ENCODE measurements at places on chromosomes 16 and 17.

DNA sequence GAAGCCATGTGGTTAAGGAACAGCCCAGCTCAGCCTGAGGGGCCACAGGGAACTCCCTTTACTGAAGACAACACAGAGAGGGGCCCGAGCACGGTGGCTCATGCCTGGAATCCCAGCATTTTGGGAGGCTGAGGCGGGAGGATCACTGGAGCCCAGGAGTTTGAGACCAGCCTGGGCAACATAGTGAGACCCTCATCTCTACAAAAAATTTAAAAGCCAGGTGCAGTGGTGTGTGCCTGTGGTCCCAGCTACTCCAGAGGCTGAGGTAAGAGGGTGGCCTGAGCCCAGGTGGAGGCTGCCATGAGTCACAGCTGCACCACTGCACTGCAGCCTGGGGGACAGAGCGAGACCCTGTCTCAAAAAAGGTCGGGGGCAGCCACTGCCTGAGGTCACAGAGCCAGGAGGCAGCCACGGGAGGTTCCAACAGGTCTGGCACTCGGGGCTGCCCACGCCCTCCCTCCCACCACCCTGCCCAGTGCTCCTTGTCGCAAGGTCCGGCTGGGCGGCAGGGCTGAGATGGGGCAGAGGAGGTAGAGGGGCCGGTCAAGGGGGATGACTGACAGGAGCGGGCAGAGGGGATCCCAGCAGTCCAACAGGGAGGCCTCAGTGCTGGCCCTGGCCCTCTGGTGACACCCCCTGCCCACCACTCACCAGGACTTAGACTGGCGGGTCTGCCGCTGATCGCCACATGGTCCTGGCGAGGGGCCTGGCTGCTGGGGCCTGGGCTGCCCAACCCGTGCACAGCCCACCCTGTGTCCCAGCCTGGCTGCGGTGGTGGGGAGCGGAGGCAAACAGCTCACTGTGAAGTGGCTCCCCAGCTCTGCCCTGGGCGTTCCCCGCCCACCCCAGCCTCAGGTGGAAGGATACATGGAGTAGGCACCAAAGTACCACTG is 3.4 kb downstream of the CYBA start:
- no peak for DNase-seq

DNA sequence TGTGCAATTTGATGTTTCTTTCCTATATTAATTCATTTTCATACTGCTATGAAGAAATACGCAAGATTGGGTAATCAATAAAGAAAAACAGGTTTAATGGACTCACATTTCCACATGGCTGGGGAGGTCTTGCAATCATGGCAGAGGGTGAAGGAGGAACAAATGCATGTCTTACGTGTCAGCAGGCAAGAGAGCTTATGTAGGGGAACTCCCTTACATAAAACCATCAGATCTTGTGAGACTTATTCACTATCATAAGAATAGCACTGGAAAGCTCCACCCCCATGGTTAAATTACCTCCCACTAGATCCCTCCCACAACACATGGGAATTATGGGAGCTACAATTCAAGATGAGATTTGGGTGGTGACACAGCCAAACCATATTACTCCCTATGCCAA is 418.9 kb upstream of the MAF start:
- DNase-seq = no peak

GRCh38 chr17:69528035-69528434 is 113.5 kb downstream of the MAP2K6 start:
- DNase-seq = no peak

- no peak for DNase-seq
Measured at GRCh38 chr17:3804503-3804931, 3.5 kb upstream of the ITGAE start.

GRCh38 chr17:35847633-35848373 is 20.9 kb downstream of the HEATR9 start:
- DNase-seq = no peak

DNA sequence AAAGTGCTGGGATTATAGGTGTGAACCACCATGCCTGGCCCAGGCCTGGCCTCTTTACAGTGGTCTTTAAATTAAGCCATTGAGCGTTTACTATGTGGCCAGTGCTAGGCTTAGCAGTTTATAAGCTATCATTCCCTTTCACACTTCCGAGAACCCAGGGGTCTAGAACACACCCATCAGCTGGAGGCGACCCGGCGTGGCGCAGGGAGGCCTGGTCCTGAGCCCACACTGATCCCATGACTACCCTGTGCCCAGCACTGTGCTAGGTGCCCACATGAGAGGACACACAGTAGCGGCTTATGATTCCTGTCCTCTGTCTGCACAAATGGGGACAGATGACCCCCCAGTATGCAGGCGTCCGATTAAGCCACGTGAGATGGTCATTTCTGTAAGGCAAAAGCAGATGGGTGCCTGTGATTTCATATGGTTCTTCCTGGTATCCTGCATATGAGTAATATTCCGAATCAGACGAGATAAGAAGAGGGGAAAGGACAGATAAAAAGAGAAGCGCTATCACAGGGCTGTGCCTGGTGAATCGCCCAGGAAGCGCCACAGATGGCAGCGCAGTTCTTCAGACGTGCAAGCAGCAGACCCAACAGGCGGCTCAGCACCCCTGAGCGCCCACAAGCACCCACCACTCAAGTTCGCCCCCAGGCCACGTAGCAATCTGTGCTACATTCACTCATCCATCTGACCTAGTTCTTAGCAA is 5.3 kb downstream of the OSGIN1 start:
- no peak for DNase-seq

GRCh38 chr17:52233176-52233575 is 74.7 kb upstream of the CA10 start:
- no peak for DNase-seq

- no peak for DNase-seq
Measured at GRCh38 chr16:70680495-70681381, 5.1 kb downstream of the MTSS2 start.

GRCh38 chr17:76102944-76103273 is 678 bp downstream of the EXOC7 start:
- no peak for DNase-seq

GRCh38 chr16:55149622-55150021 is 174.4 kb upstream of the IRX6 start:
- no peak for DNase-seq

DNA sequence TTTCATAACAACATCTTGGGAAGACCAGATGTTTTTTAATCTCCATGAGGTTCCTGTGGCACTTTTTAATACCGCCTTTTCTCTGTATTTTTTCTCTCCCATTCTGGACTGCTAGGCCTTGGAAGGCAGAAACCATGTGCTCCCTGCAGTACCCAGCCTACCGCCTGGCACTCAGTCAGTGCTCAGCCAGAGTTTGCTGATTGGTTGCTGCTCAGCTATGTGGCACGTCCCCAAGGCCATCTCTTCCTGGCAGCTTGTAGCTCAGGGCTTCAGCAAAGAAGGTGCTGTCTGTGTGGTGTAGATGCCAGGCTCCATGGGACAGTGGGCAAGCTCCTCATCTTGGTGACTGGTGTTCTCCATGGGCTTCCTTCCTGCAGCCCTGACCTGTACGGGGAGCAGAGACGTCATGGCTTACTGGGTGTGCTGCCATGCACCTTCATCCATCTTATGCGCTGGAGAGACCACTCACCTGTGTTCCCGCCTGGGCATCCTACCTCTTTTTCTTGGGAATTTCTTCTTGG is 86.7 kb downstream of the CLEC16A start:
- no peak for DNase-seq

GRCh38 chr17:65085951-65086350 is 29.4 kb upstream of the GNA13 start:
- no peak for DNase-seq

DNA sequence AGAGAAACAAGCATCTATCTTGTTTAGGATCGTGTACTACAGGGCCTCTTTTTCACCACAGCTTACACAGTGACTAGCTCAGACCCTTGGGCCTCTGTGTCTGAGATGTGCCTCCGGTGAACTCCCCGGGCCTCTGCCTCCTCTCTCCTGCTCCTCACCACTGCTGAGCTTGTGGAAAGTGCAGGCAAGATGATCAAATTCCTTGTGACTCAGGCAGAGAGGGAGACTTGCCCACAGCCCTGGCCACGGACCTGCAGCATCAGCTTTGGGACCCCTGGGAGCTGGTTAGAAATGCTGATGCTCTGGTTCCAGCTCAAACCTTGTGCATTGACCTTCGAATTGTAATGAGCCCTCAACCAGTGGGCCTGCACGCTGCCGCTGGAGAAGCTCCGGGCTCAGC is 79.8 kb downstream of the ZDHHC7 start:
- DNase-seq = no peak

- DNase-seq = no peak
Measured at GRCh38 chr16:9911231-9911630, 271.0 kb downstream of the GRIN2A start.

DNA sequence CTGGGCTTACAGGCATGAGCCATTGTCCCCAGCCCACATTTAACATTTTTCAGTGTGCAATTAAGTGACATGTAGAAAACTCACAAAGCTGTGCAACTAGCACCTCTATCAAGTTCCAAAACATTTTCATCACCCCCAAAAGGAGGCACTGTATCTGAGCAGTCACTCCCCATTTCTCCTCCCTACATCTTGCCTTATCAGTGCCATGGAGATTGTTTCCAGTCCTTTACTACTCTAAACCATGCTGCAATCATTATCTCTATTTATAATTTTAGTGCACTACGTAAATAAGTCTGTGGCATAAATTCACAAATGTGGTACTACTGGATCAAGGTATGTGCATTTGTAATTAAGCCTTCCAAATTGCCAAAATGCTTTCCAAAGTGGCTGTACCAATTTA is 7.6 kb downstream of the MRPS23 start:
- no peak for DNase-seq

- peak; percentile 74 for DNase-seq
Measured at GRCh38 chr16:52251495-52251894, 295.4 kb downstream of the TOX3 start.

DNA sequence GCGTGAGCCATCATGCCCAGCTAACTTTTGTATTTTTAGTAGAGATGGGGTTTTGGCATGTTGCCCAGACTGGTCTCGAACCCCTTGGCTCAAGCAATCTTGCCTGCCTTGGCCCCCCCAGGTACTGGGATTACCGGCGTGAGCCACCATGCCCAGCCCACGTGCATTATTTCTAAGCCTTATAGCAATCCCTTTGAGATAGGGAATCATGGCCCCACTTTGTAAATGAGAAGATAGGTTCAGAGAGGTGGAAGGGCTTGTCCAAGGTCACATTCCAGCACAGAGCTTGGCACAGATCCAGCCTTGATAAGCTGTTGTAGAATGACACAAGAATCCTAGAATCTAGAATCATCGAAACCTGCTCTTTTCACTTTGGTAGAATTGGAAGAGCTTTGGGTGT is 4.2 kb upstream of the PYCARD start:
- no peak for DNase-seq

GRCh38 chr17:40872416-40872815 is 5.4 kb upstream of the KRT12 start:
- no peak for DNase-seq

GRCh38 chr16:12747261-12747660 is 56.4 kb downstream of the CPPED1 start:
- no peak for DNase-seq

GRCh38 chr17:41917679-41918313 is 955 bp downstream of the ACLY start:
- peak; percentile 67 for DNase-seq

Measured in NCI-H1105 treated with DMSO at 0.1 percent for 48 hours (cell line).